ENCODE measurements at places on chromosomes 1 and 21. TPM values are rescaled to one million over a fixed set of nuclear protein-coding genes. Genes with fewer than 3 reads are reported as not detected.

DNA sequence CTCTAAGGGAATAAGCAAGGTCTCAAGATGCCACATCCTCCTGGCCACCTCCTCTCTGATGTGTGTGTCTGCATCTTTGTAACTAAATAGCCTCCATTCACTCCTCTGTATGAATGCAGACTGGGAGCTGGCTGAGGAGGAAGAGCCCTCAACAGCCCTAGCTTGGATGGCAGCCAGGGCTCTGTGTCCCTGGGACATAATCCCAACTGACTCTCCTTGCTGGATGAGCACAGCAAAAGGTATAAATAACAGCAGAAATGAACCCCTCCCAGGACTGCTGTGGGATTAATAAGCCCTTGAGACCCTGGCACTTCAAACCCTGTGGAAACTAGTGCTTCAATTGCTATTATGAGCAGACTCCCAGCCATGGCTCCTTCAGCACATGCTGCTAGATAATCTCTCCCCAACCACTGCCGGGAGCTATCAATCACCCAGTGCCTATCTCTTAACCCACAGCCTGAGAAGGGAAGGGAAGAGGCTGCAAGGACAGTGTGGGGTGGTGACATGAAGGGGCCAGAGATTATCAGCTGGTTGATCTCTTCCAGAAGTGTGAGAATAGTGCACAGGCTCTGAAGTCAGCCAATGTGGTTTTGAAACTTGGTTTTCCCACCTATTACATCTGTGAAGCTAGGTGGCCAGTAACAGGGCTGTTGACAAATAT lies 152.2 kb downstream of the TNR start:
- no peak for DNase-seq

B3GALT2 gene
- 5.8 TPM for total RNA-seq

NBPF26 gene
- 13.1 TPM for total RNA-seq

DNA sequence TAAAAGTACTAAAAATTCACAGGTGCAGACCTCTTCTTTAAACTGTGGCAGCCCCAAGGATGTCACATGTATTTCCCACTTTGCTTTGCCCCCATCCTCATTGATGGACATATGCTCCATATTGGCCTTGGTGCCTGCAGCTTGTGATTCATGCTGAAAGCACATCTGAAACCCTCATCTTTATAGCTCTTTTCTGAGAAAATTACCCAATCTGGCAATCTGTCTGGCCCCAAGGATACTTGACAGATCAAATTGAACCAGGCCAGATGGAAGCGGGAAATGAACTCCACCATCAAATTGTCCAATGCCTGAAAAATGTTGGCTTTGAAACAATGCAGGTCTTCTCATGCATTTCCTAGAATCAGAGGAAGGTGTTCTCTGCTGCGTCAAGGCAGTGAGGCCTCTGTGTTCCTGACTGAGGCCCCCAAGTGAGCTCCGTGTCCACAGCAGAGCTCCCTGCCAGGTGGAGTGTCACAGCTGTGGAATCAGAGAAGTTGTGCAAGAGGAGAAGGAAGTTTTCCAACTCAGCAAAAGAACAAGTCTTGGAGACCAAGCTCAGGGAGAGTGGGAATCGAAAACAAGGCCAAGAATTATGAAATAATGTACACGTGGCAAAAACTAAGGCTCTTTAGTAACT lies 323.7 kb downstream of the PLPP3 start:
- peak; percentile 69 for DNase-seq

GRCh38 chr1:178037510-178038253 lies 56.2 kb upstream of the RASAL2 start:
- DNase-seq = peak; percentile 54

GRCh38 chr1:110783292-110783918 lies 89.5 kb upstream of the CD53 start:
- peak; percentile 50 for DNase-seq

- DNase-seq = no peak
Observed at GRCh38 chr1:171488190-171488929, 3.0 kb downstream of the PRRC2C start.

TTC39A gene
- 0.72 TPM for total RNA-seq

- DNase-seq = peak; percentile 66
Observed at GRCh38 chr1:80047791-80048190, 1041.3 kb upstream of the ADGRL4 start.

C8A gene
- total RNA-seq = not detected

- no peak for DNase-seq
Observed at GRCh38 chr1:189117072-189117770, 1360.4 kb downstream of the BRINP3 start.

UMODL1 gene
- not detected for total RNA-seq

- no peak for DNase-seq
Observed at GRCh38 chr1:222357252-222357651, 190.7 kb downstream of the HHIPL2 start.

- DNase-seq = no peak
Observed at GRCh38 chr21:34580181-34580700, 34.7 kb downstream of the RCAN1 start.

TPTE gene
- total RNA-seq = not detected

DNA sequence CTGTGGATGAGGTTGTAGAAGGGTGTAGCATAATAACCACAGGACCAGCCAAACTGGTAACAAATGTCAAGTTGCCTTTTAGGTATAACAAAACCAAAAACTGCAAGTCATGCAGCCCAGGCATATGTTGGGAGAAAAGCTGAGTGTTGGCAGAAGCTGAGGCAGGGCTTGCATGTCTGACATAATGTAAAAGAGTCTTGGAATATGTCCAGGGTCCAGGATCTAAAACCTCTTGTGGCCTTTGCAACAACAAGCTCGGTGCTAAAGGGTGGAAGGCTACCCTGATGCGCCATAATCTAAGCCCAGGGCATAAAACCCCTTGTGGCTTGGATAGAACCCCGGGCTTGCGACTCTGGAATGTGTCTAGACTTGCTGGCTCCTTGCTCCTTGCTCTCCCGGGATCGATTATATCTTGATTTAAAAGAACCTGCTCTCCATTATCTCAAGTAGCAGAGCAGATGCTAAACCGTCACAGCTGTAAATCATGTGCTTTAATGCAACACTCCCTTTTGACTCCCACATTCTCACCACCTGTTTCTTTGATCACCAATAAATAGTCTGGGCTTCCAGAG lies 26.5 kb upstream of the SLC35A3 start:
- DNase-seq = peak; percentile 38

CYP2J2 gene
- total RNA-seq = not detected

MSH4 gene
- under 0.01 TPM for total RNA-seq

DNA sequence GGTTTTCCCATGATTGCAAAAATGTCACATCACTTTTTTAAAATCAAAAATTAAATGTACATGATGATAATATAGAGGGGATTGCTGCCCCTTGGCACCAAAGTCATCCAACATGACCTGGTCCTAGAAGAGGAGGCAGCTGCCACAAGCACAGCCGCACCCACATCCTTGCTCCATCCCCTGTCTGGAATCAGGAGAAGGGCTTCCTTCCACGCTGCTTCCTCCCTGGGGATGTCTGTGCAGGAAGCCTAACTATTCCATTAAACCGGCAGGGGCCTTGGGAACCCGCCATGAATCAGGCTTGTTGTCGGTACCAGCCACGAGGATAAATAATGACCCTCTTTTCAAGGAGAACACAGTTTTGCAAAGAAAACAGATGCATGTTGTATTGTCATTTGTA lies 68.7 kb upstream of the AJAP1 start:
- DNase-seq = no peak

C1orf94 gene
- not detected for total RNA-seq

OR6K3 gene
- not detected for total RNA-seq

PTAFR gene
- under 0.01 TPM for total RNA-seq

DNA sequence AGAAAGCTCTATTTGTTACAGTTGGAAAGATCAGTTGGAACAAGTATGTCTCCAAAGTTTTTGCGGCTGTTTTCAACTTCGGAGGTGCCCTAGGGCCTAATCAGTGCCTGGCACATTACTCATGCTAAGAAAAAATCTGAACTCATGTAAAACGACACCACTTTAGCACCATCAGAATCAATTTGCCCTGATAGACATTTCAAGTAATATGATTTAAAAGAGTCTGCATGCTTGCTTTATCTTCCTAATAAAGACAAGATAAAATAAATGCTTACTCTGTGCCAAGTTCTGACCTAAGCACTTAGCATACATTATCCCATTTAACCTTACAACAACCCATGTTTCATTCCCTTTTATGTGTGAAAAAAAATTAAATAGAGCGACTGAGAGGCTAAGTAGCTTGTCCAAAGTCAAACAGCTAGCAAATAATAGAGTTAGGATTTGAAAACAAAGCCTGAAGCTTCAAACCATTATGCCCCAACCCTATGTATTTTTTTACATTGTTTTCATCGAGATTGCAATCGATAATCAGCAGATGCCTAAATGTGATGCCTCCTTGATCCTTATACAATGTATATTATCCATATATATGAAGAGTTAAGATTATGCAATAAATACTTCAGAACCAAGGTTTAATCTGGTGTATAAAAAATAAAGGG lies 91.3 kb downstream of the DENND1B start:
- no peak for DNase-seq

- no peak for DNase-seq
Observed at GRCh38 chr1:235022981-235023710, 105.5 kb downstream of the TOMM20 start.
